ENCODE measurements at places on chromosomes 6 and 20.

GRCh38 chr6:35071347-35071994 lies 69.7 kb downstream of the TCP11 start:
- no peak for DNase-seq

DNA sequence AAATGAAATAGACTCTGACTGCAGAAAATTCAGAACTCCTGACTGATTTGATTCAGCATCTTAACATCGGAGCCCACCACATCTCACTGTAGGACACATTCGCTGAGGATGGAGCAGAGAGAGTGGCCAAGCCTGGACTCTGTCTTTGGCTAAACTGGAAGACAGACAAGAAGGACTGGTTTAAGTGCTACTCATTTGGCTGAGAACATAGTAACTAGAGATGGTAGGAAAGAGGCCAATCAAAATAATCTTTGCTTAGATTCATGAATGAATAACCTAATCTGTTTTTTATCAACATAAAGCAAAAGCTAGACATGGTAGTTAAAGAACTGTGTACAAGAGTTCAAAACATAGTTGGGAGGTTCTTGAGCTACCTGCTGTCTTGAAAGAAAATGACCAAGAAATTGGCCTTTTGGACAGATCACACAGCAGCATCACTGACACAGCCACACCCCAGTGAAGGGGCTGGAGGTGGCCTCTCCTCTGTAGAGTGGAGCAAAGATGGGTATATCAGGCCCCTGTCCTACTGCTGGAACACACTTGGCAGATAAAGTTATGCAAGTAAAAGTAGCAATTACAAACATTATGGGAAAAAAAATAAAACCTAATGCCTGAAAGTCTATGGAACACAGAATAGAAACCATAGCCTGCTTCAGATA lies 87.1 kb upstream of the NT5E start:
- no peak for DNase-seq

GRCh38 chr6:137919837-137920730 lies 53.0 kb downstream of the TNFAIP3 start:
- DNase-seq = no peak

- DNase-seq = no peak
Observed at GRCh38 chr6:169970306-169970988, 219.0 kb downstream of the ERMARD start.

GRCh38 chr6:110728501-110728900 lies 86.8 kb downstream of the CDK19 start:
- no peak for DNase-seq

DNA sequence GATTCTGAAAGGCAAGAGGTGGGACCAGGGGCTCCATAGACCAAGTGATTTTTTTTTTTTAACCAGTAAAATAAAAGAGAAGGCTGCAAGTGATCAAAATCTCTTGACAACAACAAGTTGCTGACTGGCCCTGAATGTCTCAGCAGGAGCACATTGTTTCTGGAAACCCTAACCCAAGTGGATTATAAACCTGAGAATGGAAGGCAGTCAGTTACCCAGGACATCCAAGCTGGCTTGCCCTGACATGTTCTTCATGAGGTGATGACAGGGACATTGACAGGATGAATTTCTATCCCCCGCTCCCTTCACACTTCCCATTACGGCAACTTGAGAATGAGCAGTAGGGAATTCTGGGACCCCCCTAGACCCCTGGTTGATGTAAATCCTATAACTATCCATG lies 49.6 kb upstream of the RIPOR2 start:
- no peak for DNase-seq

- DNase-seq = no peak
Observed at GRCh38 chr6:35719830-35720733, 16.8 kb upstream of the ARMC12 start.

- no peak for DNase-seq
Observed at GRCh38 chr6:56372406-56372995, 125.1 kb upstream of the COL21A1 start.

DNA sequence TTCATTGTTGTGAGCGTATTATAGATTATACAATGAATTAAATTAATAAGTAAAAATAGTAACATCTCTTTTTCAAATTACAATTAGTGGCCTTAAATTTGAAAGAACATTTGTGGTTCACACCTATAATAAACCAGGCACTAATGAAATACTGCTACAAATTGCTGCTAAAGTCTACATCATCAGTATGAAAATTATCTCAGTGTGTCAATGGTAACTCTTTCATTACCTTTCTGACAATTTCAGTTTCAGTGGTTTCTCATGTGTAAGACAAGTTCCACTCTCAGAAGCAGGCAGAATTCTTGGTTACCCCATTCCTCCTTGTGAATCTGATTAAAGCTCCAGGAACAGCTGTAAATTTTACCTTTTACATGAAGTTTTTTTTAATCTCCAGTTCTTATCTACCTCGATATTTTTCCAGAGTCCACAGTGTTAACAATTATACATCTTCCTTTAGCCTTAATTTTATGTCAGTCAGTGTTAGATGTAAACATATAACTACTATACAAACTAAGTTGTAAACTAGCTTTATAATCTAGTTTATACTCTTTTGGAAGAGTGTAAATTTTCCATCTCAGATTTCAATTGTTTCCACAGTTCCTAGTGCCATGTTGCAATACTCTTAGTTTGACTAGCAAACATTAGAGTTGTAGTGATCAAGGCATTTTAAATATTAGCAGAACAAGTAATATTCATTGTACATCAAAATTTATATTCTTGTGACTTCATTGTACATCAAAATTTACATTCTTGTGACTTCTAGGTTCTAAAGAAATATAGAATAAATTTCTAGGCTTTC lies 1038.4 kb downstream of the EPHA7 start:
- no peak for DNase-seq

DNA sequence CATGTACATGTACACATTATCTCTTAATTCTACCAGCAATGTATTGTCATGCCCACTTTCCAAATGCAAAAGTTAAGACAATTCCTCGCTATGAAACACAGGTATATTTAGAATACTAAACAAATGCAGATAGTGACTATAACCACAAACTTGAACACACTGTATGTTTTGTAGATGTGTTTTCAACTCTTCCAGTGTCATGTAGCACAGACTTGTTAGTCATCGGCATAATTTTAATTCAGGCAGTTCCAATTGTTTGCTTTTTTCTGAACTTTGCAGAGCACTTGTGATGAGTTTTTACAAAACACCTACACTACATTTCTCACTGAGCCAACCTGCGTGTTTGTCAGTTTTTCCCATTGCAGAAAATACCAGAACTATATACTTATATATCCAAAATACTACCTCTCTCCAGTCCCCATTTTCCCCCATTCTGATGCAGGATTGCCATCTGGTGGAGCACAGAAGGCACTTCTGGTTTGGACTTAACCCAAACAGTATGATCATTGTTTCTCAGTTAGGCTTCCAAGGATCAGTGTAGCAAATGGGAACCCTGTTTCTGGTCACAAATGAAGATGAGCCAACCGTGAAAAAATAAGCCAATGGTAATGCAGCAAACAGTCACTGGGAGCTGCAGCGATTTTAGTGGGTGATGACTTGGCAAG lies 143.4 kb downstream of the ADGRB3 start:
- DNase-seq = no peak

- no peak for DNase-seq
Observed at GRCh38 chr6:105087571-105088211, 92.1 kb downstream of the POPDC3 start.

DNA sequence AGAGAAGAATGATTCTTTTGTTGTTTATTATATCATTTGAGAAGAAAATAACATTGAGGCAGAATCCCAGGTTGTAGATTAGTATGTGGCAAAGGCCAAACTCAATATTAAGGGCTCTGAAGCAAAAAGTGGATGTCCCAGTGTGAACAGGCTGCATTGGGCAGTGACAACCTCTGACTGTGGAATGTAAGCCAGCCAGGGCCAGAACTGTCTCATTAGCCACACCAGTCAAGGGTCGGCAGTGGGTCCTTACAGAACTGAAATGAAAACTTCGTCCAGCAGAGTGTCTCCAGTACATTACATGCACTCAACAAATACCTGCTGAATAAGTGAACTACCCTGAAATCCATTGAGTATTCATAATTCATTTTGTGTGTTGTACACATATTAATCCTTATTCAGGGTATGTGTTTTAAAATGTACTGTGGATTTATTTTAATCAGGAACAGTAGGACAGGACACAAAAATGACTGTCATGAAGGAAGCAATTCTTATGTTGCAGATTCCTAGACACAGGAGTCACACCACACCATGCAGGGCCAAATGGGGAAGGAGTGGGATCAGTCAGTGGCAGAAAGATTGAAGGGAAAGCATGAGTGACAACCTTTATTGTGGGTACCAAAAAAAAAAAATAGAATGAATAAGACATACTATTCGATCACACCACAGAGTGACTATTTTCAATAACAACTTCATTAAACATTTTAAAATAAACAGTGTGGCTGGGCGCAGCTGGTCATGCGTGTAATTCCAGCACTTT lies 64.9 kb upstream of the UTRN start:
- no peak for DNase-seq

GRCh38 chr6:124926435-124926834 lies 35.8 kb upstream of the RNF217 start:
- DNase-seq = no peak

All from activated effector memory CD4-positive, alpha-beta T cell treated with Interleukin-2 at 50 U/mL for 16 hours (primary cell).